CD4-positive, alpha-beta T cell treated with Interleukin-21 for 1 hour (primary cell): ENCODE measurements at places on chromosomes 2 and 18.

DNA sequence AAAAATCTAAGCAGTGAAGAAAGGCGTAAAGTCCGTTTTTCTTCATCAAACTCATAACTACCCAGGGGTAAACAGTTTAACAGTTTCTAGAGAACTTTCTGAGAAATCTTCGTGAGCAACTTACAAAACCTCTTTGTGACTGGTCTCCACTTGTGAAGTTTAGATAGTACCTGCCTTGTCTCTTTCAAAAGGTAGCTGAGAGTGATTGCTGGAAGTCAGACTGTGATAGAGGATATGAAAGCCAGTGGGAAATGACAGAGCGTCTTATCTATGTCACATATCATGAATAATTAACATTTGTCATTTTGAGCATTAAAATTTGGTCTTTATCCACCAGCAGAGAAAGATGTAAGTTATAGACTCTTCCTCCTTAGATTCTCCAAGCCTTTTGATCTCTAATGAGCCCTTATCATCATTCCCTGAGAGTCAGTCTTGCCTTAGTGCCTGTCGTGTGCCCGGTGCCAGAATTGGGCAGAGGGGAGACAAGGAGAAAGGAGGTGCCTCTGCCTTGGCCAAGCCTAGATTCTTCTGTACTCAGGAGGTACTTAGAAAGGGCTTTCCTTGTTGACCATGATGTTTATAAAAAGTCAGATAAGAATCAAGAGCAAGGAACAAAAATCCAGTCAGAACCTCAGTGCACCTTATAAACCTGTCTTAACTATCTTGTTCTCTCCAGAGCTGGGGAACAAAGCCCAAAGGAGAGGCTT lies 205.1 kb upstream of the EPAS1 start:
- no peak for DNase-seq

DNA sequence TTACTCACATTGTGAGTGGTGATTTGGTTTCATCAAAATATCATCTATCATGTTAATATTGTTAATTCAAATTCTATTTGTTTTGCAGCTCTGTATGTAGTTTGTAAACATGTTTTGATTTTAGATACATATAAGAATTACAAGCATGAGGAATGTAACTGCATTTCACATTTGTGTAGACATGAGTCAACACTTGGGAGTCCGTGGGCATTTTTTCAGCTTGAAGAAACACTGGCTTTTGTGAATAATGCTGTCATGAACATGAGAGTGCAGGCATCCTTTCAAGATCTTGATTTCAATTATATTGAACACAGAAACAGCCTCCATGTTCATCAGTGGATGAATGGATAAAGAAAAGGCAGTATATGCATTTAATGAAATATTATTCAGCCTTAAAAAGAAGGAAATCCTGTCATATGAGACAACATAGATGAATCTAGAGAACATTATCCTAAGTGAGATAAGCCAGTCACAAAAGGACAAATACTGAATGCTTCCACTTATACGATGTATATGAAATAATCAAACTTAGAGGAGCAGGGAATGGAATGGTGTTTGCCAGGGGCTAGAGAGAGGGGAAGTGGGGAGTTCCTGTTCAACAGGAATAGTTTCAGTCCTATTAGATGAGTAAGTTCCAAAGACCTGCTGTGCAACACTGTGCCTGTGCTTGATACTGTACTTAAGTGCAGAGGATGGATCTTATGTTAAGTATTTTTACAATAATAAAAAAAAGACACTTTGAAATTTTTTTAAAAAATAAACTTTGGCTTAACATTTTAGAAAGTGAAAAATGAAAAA lies 194.9 kb downstream of the LRATD1 start:
- no peak for DNase-seq

- DNase-seq = no peak
These were observed 26.1 kb upstream of the ST3GAL5 start for GRCh38 chr2:85914922-85915321.

DNA sequence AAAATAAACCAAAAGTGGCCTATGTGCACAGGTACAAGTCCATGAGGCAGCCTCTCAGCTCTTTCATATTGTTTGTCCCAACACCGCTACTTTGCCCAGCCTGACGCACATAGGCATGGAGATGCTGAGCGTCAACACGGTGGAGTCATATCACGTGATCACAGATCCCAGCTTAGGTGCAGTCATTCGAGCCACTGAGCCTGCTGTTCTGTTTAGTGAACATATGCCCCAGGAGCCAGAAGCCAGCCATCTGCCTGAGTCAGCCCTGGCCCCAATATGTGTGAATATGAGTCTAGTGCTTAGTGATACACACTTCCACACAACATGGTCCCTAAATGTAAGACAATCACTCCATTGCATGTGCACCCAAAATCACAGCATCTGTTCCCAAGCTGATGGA lies 88.2 kb upstream of the LCLAT1 start:
- no peak for DNase-seq

GRCh38 chr2:83054751-83055150 lies 1404.3 kb downstream of the SUCLG1 start:
- DNase-seq = no peak

DNA sequence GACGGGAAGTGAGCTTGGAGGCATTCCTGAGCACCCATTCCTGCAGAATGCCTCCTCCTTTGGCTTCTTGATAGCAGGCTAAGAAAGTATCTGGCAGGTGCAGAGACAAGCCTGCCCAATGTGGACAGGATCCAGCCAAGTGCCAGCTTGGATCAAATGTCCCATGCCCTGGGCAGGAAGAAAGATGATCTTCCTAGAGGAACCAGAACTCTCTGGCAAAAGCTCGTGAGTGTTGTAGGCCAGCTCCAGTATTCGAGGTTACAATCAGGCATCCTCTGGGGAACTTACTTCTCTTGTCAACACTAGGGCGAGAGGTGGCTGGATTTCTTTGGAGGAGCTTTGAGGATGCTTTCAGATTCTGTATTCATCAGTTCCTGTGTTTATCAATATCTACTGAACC lies 29.9 kb upstream of the PDIA6 start:
- no peak for DNase-seq

DNA sequence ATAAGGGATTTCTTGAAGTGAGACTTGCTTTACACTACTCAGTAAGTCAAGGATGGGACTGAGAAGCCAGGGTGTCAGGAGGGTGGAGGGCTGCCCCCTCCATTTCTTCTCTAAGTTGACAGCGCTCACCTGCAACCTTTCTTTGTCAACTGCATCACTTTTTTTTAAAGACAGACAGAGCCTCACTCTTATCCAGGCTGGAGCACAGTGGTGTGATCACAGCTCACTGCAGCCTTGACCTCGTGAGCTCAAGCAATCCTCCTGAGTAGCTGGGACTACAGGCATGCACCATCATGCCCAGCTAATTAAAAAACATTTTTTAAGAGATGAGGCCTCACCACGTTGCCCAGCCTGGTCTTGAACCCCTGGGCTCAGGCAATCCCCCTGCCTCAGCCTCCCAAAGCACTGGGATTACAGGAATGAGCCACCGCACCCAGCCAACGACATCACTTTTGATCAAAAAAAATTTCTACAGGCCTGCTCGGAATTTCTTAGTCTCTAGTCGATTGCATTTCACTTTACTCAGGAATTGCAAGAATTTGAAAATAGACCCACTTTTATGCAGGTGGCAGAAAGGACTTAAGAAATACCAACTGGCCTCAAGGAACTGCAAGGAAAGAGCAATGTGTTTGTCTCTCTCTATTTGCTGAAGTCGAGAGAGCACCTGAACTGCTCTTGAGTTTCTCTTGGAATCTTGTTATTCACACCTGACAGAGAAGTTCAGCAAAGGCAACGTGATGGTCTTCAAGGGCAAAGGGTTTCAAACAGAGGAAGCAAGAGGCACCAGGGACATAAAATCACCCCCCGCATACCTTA lies 101.4 kb downstream of the MYOM1 start:
- DNase-seq = no peak

GRCh38 chr2:25453199-25453905 lies 111.6 kb upstream of the DNMT3A start:
- DNase-seq = no peak

GRCh38 chr2:14901737-14902136 lies 269.2 kb downstream of the LRATD1 start:
- no peak for DNase-seq
